ENCODE measurements at places on chromosomes 7 and 10.
A peak's percentile ranks its signal among the peaks of the same experiment; 100 is the strongest.

DNA sequence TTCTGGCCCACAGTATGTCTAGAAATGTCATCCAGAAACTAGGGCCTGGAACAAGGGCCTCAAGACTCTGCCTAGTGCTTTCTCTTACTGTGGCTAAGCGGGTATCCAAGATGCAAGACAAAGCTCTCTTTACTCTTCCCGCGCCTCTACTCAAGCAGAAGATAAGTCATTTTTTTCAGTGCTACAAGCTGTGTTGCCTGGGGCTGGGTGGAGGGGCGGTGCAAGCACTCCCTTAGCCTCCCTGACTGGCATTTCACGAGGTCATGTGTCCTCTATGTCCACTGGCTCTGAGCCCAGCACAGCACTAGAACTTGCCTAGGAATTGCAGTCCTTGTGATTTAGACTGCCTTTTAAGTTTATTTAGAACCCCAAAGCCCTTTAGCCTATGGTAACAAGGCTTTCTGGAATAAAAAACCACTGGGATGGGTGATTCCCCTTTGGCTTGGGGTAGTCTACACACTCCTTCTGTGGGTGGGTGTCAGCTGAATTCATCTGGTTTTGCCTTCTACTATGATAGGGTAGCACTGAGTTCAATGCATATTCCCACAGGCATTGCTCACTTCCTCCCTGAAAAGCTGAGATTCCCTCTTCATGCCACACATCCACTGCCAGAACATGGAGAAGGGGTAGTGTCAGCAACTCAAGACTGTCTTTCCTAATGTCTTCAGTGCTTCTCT, 371.8 kb upstream of the KCND2 start:
- DNase-seq: no peak

DNA sequence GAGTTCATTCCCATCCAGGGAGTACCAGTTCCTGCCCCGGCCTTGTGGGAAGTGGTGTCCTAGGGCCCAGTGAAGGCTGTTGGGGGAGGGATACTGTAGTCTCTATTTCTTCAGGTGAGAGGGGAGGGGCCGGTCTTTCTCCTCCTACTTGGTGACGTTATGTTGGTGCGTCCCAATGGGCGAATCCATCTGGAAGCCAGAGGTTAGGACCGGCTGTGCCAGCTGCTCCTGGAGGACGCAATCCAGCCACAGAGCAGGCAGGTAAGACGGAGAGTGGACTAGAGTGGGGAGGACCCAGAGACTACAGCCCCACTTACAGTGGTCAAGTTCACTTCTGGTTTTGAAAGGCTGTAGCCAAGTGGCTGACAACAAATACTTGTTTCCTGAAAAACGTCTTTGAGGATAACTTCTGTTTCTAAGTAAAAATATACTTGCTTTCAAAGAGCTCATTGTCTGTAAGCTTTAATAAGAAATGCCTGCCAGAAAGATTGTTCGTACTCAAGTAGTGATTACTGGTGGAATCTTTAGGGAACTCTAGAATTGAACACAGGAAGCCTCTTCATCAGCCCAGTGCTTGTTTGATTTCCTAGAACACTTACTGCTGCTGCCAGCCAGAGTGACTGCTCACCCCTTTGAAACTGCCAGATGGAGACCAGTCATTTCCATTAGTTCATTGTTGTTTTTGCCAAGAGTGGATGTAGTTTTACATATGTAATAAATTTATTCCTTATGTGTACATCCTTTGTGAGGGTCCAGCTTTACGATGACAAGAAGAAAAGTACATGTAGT, 25.4 kb downstream of the RBM33 start:
- no peak for DNase-seq

DNA sequence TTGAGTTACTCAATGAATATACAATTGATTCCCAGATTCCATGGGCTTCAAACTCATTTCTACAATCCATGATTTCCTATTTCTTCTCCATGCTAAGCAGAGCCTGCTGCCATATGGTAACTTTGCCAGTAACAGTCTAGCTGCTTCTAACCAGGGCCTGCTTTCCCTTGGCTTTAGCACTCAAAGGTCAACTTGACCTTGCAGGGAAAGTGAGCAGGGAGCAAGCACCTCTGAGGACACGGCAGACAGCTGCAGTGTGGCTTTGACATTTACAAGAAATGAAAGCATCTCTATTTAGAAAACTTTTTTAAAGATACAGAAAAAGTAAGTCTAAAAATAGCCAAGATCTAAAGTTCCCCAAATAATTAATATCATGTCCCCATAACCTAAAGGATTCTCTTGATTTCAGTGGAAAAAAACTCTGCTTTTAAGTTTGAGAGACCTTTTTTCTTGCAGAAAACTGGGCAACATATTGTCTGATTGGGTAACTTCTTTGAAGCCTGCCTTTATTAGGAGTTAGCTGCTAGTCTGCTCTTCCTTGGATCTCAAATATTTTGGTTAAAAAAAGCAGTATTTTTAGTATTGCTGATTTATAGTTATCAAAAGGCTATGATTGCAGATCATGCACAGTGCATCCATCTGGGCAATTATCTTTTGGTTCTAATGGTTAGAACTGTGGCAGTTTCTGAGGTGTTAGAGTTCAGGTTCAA, 257.9 kb downstream of the AHR start:
- DNase-seq: no peak

GRCh38 chr10:62856021-62856420, 39.9 kb upstream of the EGR2 start:
- no peak for DNase-seq

DNA sequence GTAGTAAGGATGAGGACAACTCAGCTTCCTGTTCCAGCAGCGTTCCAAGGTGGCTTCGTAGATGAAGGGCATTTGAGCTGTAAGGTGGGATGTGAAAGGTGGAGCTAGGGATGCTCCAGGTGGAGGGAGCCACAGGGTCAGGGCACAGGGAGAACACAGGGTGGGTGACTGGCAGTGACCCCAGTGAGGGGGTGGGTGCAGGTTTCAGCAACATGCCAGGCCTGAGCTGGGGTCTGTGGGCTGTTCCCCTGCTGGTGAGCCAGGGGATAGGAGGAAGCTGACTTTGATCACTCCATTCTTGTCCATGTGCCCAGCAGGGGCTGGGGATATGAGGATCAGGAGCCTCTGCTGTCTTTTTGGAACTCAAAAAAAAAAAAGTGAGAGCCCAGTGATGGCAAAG, 33.2 kb downstream of the CDH23 start:
- DNase-seq: no peak

DNA sequence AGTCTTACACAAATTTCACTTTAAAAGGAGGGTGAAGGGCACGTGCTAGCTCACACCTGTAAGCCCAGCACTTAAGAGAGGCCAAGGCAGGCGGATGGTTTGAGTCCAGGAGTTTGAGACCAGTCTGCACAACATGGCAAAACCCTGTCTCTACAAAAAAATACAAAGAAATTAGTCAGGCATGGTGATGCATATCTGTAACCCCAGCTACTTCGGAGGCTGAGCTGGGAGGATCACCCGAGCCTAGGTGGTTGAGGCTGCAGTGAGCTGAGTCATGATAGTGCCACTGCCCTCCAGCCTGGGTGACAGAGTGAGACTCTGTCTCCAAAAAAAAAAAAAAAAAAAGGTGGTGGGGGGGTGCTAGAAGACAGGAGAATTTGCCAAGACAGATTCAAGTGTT, 237.3 kb upstream of the KLF14 start:
- no peak for DNase-seq

- no peak for DNase-seq
Observed at GRCh38 chr10:123513870-123514269, 152.3 kb upstream of the GPR26 start.

DNA sequence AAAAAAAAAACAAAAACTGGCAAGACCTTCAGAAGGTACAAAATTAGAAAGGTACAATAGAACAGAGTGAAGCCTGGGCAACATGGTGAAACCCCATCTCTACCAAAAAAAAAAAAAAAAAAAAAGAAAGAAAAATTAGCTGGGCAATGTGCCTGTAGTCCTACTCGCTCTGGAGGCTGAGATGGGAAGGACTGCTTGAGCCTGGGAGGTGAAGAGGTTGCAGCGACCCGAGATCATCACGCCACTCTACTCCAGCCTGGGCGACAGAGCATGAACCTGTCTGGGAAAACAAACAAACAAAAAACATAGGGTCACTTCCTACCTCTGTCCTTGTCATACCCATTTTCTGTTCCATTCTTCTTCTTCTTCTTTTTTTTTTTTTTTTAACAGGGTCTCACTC, 45.6 kb upstream of the DLG5 start:
- no peak for DNase-seq

DNA sequence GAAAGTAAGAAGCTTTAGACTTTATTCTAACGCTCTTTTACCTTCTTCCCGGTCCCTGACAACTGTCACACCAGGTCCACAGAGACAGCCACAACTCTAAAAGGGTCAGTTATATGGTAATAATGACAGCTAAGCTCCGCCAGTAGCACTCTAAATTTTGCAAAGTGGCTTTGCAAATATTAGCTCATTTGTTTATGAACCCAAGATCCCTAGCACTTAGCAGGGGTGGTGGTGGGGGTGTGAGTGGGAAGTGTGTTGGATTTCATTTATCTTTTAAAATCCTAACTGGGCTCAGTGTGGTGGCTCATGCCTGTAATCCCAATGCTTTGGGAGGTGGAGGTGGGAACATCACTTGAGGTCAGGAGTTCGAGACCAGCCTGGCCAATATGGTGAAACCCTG, 34.8 kb upstream of the SDK1 start:
- DNase-seq: no peak

- peak; percentile 80 for DNase-seq
Observed at GRCh38 chr10:102230264-102230860, 4.3 kb downstream of the ELOVL3 start.

- no peak for DNase-seq
Observed at GRCh38 chr10:112475575-112476218, 28.7 kb downstream of the VTI1A start.

GRCh38 chr7:124856299-124856888, 73.2 kb downstream of the POT1 start:
- peak; percentile 2 for DNase-seq

- no peak for DNase-seq
Observed at GRCh38 chr7:39978230-39978934, 28.3 kb downstream of the CDK13 start.

DNA sequence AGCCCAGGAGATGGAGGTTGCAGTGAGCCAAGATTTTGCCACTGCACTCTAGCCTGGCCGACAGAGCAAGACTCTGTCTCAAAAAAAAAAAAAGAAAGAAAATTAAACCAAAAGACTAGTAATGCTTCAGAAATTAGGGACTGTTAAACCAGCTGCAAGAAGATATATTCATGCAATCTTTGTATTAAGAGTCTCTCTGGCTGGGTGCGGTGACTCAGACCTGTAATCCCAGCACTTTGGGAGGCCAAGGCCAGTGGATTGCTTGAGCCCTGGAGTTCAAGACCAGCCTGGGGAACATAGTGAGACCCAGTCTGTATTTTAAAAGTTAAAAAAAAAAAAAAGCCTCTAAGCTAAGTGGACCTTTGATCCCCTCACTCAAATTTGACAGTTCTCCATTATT, 2.5 kb upstream of the HNRNPF start:
- no peak for DNase-seq

- no peak for DNase-seq
Observed at GRCh38 chr7:80794631-80795573, 123.9 kb downstream of the SEMA3C start.

- peak; percentile 21 for DNase-seq
Observed at GRCh38 chr10:81978238-81978637, 103.2 kb downstream of the NRG3 start.

GRCh38 chr10:3867454-3868270, 82.7 kb upstream of the KLF6 start:
- DNase-seq: no peak

DNA sequence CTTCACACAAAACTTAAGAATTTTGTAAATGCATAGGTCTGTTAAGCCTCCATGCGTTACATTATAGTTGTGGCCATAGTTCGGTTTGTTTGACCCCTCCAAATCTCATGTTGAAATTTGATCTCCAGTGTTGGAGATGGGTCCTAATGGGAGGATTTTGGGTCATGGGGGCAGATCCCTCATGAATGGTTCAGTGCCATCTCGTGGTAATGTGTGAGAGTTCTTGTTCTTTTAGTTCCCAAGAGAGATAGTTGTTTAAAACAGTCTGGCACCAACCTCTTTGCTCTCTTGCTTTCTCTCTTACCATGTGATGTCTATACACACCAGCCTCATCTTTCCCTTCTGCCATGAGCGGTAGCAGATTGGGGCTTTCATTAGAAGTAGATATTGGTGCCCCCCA, 264.3 kb downstream of the TCF7L2 start:
- DNase-seq: no peak

DNA sequence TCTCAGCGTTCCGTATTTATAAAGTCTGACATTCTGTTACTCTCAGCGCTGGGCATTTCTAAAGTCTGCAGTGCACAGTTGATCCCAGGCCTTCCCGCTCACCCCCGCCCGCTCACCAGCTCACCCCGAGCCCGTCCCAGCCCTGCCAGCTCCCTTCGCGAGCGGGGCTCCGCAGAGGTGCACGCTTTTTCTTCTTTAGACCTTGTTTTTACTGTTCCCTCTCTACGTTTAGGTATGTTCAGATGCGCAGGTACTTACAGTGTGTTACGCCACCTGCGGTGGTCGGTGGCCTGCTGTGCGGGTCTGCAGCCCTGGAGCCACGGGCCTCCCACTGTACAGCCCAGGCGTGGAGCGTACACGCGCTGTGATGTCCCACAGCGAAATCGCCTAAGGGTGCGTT, 28.8 kb downstream of the NKX6-2 start:
- DNase-seq: no peak

DNA sequence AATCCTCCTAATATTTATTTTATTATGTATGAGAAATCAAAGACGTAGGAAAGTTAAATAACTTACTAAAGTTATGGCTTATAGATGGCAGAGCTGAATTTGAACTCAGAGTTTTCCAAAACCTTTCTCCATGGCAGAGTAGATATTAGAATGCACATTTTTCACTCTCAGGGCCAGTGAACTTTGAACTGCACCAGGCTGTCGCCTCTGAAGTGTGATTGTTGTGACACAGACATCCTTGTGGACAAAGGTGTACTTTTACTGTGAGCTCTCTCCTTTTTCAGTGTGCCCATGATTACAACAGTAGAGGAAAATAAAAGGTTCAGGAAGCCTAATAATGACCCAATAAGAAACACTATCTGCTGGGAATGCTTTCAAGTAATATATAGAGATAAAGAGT, 29.1 kb downstream of the TES start:
- DNase-seq: no peak

GRCh38 chr7:68925241-68925640, 673.0 kb upstream of the AUTS2 start:
- no peak for DNase-seq

DNA sequence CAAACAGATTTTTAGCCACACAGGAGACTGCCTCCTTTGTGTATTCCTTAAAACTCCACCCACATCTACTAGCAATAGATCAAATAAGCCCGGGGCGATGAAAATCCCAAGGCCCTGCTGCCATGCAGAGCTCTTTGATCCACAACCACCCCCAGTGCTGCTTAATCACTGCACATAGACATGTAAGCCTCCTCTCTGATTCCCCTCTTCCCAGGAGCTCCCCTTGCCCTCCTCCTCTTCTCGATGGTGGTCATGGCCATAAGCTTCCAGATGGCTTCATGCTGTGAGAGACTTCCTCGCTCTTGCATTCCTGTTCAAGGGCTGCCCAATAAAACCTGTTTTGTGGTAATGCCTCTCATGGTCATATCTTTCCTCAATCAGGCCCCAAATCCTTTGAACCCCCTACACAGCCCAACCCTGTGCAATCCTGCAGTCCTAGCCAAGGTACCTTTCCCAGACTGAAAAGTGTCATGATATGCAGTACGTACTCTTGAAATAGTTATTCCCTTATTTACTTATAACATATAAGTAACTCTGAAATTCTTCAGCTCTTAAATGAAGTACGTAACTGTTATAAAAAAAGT, 158.5 kb downstream of the CACNA2D1 start:
- DNase-seq: no peak

- no peak for DNase-seq
Observed at GRCh38 chr10:127874671-127875448, 17.9 kb downstream of the CLRN3 start.
